NCI-H526 treated with DMSO at 0.1 percent for 48 hours (cell line): ENCODE measurements at places on chromosomes 5 and 9.

DNA sequence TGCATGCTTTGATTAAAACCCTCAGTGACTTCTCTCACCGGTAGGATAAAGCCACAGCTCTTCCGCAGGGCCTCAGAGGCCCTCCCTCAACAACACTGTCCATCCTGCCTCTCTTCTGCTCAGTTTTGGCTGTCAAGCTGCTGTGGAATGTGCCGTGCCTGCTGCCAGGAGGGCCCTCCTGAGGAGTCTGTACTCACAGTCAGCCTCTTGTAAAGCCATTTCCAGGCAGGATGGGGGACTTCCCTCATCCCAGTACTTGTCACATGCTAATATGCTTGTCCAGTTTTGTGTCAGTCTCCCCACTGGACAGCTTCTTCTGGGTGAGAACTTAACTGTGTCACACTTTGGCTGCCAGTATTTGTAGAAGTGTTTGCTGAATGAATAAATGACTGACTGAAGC, 13.9 kb upstream of the DDX41 start:
- DNase-seq = no peak

GRCh38 chr5:73757416-73757815, 131.4 kb downstream of the ARHGEF28 start:
- no peak for DNase-seq

DNA sequence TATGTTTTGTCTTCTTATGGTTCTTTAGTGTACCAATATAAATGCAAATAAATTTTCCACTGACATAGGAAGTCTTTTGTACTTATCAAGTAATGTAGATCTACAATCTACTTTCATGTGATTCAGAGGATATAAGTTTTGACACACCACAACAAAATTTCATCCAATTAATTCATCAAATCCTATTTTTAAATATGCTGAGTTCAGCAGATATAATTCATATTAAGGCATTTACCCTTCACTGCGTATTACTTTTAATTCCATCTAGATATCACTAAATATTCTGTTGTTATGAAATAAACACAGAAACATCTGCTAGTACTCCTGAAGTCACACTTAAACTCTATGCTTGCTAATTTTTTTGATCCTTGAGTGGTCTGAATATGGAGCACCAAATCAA, 19.8 kb upstream of the ZNF354A start:
- DNase-seq = no peak

DNA sequence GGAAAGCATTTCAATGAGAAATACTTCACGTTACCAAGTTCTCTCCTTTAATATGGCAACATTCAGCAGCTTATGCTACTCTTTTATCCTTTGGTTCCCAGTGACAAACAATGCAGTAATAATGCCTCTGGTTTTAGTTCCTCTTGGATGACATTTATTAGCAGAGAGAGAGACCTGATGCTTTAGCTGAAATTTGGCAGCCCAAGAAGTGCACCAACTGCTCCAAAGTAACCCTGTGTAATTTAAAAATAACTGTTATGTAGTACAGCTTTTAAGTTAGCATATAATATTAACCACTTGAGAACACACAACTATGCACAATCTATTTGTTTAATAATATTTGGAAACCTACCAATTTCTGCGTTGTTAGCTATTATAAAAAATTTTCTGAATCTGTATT, 21.8 kb downstream of the PANK3 start:
- DNase-seq = no peak

DNA sequence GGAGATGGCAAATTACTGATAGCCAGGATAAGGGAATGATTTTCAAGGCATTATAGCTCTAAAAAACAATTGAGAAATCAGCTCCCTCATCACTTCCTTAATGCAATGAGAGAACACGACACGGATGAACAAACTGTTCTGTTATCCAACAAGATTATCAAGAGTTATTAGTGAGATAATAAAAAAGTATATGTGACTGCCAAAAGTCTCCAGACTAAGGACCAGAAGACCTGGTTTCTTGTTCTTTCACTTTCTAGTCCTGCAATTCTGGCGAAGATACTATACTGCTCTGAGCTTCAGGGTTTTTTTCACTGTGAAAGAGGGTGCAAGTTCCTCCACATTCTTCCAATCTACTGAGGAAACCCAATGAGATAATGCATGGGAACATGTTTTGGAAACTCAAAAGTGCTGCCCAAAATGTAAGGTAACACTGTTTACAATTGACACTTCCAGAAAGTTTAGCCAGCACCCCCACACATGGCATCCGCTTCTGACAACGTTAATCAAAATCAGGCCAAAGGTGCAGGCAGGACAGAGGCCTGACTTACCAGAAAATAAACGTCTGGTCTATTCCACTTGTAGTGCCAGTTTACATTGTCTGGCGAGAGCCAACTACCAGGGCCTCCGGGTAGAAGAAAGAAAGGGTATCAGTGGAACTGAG, 254.2 kb downstream of the DOCK8 start:
- no peak for DNase-seq

DNA sequence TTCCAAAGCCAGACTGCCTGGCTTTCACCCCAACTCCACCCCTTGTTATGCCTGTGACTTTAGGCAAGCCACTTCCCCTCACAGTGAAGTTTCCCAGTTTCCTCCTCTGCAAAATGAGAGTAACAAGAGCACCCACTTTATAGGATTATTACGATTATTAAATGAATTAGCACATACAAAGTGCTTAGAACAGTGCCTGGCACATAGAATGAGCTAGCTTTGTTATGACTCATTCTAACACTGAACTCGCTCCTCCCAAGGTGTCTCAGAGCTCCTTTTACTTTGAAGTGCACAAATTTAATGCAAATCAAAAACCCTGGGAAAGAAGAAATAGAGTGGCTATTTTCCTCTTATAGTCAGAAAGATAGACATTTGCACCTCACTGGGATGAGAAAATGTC, 34.3 kb downstream of the DNAH5 start:
- DNase-seq = no peak

- no peak for DNase-seq
Measured at GRCh38 chr5:43785198-43785597, 182.2 kb downstream of the NNT start.

DNA sequence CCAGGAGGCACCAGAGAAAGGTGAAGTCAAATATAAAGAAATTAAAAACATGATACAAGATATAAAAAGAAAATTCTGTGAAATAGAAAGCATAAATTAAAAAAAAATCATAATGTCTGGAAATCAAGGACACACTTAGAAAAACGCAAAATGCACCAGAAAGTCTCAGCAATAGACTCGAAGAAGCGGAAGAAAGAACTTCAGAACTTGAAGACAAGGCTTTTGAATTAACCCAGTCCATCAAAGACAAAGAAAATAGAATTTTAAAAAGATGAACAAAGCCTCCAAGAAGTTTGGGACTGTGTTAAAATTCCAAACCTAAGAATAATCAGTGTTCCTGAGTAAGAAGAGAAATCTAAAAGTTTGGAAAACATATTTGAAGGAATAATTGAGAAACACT, 168.3 kb downstream of the PRR16 start:
- DNase-seq = no peak

- DNase-seq = no peak
Measured at GRCh38 chr5:159478950-159479349, 148.7 kb upstream of the IL12B start.
